Jurkat, Clone E6-1 (cell line): ENCODE measurements at places on chromosomes 7 and 10.

- no peak for DNase-seq
Observed at GRCh38 chr10:100705139-100705538, 40.2 kb upstream of the PAX2 start.

- DNase-seq = no peak
Observed at GRCh38 chr10:16787361-16787791, 29.8 kb downstream of the RSU1 start.

GRCh38 chr7:158743219-158743618 lies 38.6 kb upstream of the NCAPG2 start:
- DNase-seq = no peak

DNA sequence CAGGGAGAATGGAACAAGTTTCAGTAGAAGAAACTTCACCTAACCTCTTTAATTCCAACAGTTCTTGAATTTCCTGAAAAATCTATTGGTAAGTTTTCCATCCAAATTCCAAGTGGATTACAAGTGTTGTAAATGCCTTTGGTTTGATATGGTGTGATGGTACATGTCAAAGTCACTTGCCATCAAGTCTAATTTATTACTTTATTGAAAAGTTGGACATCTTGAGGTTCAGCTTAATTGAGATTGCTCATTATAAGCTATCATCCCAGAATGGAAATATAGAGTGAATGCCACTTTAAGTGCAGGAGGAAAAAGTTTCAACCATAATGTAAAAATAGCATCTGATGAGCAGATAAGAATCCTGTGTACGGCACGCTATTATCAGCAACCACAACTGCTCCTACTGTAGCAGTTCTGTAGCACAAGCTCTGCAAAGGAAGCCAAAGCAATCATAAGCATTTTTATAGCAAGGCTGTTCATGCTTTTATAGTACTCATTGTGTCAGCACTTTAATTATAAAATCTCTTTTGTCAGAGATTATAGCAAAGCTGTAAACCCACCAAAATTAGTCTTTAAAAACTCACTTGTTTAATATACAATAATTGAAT lies 991.8 kb upstream of the PHF14 start:
- peak; percentile 38 for DNase-seq
